Hindlimb muscle (tissue), 1 donor: ENCODE measurements at places on chromosomes 1 and 21.
A peak's percentile ranks its signal among the peaks of the same experiment; 100 is the strongest.

DNA sequence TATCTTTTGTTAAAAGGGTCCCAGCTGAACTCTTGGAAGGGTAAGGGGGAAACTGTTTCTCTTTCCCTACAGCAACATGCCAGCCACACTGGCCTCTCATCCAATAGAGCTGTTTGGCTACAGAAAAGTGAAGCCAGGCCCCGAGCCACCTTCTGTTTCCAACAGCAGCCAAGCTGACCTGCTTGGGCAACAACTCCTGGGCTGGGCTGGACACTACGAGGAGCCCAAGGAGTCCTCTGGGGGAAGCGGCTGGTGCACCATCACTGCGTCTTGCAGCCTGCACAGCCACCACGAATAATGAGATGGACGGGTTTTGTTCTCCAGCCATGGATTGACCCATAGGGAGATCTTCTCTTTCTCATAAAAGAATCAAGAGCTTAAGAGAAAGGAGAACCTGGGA, 624.9 kb downstream of the NPHP4 start:
- DNase-seq: no peak

DNA sequence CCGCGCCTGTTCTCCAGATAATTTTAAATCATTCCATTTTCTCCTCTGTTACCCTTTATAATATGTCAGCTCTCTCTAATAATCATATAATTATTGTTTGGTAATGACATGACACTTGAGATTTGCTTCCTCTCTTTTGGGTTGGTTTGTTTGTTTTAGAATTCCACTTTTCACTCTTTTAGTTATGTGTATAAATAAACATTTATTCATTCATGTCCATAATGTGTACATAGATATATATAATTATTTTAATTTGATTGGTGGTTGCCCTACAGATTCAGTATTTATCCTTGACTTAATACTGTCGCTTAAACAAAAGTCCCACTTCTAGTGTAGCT, 93.4 kb upstream of the FMN2 start:
- DNase-seq: no peak

DNA sequence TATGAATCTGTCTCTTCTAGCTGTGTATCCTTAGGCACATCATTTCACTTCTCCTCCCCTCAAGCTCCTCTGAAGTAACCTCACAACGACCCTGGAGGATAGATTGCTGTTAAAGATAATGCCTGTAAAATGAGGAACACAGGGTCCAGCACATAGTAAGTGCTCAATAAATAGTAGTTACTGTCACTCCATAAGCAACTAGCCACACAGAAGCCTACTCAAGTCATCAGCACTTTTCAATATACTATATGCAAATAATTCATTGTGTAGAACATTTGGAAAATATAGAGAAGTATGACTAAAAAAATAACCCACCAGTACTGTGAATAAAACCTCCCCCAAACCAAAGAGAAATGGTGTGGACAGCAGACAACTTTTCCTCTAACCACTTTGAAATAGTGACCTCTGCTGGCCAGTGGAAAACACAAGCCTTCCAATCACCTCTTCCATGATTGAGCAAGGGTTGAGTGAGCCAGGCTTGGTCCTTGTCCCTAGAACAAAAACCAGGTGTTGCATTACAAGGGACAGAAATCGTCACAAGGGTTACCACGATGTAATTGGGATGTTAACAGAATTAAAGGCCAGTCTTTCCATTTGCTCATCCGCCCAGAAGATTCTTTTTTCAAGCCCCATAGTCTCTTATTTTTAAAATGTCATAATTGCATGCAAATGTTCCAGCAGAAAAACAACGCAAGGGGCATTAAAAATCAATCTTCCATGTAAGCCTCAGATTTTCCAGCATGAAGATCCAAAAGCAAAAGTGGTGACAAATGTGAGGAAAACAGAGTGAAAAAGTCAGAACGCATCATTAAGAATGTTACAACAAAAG, 15.7 kb upstream of the GLIS1 start:
- DNase-seq: peak; percentile 34

GRCh38 chr21:39553331-39553730, 59.4 kb upstream of the B3GALT5 start:
- DNase-seq: no peak

DNA sequence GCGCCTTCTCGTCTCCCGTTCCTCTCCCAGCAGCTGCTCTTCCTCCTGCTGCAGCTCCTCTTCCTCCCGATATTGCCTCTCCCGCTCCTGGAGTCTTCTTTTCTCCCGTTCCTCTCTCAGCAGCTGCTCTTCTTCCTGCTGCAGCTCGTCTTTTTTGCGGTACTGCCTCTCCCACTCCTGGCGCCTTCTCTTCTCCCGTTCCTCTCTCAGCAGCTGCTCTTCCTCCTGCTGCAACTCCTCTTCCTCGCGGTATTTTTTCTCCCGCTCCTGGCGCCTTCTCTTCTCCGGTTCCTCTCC, 5.3 kb downstream of the TCHH start:
- DNase-seq: no peak

GRCh38 chr1:119266386-119266785, 102.2 kb upstream of the HAO2 start:
- DNase-seq: no peak

DNA sequence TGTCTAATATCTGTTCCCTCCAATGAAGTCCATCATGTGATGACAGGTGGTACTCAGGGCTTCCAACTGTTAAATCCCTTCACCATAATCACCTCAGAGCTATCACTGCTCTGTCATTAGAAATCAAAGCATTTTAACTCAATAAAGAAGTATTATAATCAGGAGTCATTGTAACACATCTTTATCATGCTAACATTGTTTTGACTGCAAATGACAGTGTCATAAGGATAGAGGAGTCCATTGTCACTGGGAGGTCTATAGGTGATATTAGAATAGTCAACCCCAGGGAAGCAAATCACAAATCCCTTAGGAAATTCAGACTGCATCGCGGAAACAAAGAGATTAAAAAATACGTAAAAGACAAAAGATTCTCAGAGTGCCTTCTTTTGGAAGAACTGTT, 30.8 kb downstream of the LRRC53 start:
- DNase-seq: no peak

DNA sequence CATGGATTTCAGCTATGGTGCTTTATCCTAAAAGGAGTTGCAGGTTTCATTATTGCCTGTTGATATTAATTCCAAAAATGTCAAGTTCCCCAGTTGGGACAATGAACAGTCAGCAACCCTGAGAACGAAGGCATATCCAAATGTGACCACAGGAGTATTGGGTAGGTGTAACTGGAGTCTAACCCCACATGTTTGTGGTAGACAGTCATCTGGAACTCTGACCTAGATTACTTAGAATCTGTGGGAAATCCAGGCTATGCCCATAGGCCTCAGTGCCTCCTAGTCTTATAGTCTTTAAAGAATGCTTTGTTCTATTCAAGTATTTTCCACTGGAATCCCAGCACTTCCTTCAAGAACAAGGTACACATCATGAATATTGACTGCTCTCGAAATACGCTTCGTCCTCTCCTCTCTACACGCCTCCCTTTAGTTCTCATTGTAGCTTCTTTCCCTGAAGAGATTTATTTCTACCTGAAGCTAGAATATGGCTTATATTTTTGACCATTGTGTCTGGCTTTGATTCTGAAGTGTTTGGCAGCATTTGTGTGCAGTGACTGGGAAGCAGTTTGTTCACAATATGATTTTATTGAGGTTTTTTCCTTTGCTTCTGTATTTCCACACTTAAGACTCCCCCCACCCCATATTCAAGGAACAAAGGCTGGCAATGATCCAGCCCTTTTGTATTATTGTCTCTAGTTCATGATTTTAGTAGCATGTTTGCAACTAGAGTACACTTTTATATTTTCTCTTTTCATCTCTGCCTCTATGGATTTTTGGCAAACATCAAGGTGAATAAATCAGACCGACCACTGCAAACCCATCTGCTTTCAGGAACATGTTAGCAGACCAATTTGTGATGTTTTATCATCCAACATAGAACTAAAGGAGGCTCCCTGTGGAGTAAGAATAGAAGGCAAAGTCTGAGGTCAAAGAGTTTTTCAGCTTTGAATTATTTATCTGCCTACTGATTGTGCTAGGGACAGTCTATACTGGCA, 178.6 kb downstream of the GPR52 start:
- DNase-seq: peak; percentile 7

DNA sequence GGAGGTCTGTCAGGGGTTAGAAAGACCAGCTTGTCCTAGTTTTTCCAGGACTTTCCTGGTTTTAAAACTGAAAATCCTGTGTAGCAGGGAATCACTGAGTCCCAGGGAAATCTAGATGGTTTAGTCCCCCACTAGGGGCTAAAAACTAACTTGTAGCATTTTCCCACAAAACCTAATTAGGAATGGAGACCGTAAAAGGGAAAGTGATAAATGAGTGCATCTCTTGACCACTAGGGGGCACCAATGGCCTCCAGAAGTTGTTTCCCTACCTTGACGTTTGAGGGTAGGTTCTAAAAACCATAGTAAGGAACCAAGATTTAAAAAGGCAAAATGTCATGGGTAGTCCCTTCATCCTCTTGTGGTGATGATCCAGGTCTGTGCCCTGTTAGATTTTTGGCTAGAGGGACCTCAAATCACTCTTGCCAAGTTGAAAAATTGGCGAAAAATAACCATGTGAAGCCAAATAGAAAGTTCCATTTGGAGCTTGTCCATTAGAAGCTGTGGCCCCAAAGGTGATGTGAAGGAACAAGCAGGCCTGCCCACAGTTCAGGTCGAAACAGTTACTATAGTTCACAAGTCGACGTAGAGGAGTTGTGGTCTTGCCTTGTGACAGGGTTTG, 24.5 kb downstream of the CLIC6 start:
- DNase-seq: peak; percentile 46

- DNase-seq: no peak
Observed at GRCh38 chr1:91505086-91505485, 4.4 kb downstream of the CDC7 start.
